ENCODE measurements at places on chromosomes 12 and 14.

- no peaks in the 10 kb centered on the region for H3K27me3 ChIP-seq
- H3K4me1 ChIP-seq, result peaks cover 8% of the 10 kb centered on the region
- no peak overlapping the region for H3K27ac ChIP-seq
- peak; percentile 56 for DNase-seq
- peaks cover 12% of the 10 kb centered on the region for H3K36me3 ChIP-seq
- no peak overlapping the region for H3K4me3 ChIP-seq
These were observed 3.6 kb downstream of the SCAF11 start for GRCh38 chr12:45986641-45987339.

- DNase-seq, result peak; percentile 69
- H3K27ac ChIP-seq, result no peak within 1 kb of the TSS
- peaks cover 20% of the 10 kb centered on the region for H3K4me1 ChIP-seq
These were observed at the start of gene TTC7B for GRCh38 chr14:90815822-90816662. TSS of gene TTC7B (minus strand) at chr14:90816430. CDS start at chr14:90816295, 135 bp downstream.

- DNase-seq, result no peak
- no peak overlapping the region for H3K4me3 ChIP-seq
- H3K27ac ChIP-seq, result no peak overlapping the region
- H3K36me3 ChIP-seq, result no peaks in the 10 kb centered on the region
- no peaks in the 10 kb centered on the region for H3K27me3 ChIP-seq
These were observed 224.3 kb upstream of the DCN start for GRCh38 chr12:91406920-91407341.

GRCh38 chr12:11669348-11669747, 19.9 kb downstream of the ETV6 start:
- no peak overlapping the region for H3K4me3 ChIP-seq
- H3K27me3 ChIP-seq, result no peaks in the 10 kb centered on the region
- DNase-seq, result no peak
- H3K4me1 ChIP-seq, result peaks cover 34% of the 10 kb centered on the region

- DNase-seq, result peak; percentile 7
- H3K4me3 ChIP-seq, result no peak overlapping the region
- no peaks in the 10 kb centered on the region for H3K36me3 ChIP-seq
These were observed 54.8 kb downstream of the CEP83 start for GRCh38 chr12:94404854-94405253.

DNA sequence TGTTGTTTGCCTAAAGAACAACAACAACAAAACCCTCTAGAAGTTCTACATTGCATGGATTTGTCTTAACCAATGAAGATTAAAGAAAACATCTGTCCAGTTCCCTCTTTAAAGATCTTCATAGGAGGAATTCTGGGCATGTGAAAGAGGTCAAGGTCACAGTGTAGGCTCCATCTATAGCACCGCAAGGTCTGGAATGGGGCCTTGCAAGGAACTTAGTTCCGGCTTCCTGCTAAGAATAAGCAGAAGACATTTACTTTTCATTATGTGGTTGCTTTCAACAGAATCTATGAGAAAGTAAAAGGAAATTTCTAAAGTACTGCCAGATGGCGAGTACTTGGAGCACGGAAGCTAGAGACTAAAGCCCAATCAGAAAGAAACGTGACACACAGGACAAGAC, 57.2 kb upstream of the GNPNAT1 start:
- H3K4me3 ChIP-seq, result no peak overlapping the region
- H3K27ac ChIP-seq, result peak overlapping the region; percentile 38
- peaks cover 3% of the 10 kb centered on the region for H3K4me1 ChIP-seq
- H3K36me3 ChIP-seq, result no peaks in the 10 kb centered on the region
- no peaks in the 10 kb centered on the region for H3K27me3 ChIP-seq

- no peaks in the 10 kb centered on the region for H3K36me3 ChIP-seq
- H3K4me3 ChIP-seq, result no peak overlapping the region
- DNase-seq, result no peak
These were observed 102.8 kb downstream of the SLC16A7 start for GRCh38 chr12:59698600-59698999.

GRCh38 chr12:80015660-80016059, 80.8 kb upstream of the PPP1R12A start:
- no peak overlapping the region for H3K4me3 ChIP-seq
- DNase-seq, result no peak

DNA sequence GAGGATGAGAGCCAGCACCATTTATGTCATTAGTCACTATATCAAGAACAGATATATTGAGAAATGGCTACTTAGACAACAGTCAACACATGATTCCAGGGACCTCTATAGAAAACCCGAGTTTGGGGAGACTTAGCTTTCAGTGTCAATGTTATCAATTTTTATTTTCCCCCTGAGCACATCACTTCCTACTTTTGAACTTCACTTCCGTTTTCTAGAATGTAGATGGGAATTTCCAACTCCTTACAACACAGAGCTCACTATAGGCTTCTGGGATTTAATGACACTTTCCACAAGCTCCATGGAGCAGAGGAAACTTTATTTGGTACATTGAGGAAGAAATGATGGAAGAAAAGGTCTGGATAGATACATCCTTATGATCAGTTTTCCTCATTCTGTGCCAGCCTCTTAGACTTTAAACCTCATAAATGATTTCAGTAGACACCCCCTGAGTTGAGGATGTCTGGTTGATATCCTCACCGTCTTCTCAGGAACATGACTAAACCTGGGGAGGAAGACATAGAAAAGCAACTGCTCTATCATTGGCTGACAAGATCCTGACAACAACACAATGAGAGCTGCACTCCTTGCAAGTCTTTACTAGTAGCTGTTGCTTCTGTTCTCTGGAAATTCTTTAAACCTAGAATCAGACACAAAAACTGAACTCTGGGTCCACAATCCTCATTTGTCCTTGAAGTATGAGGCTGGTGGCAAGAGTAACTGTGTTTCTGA, 449.4 kb upstream of the OR4E1 start:
- H3K4me1 ChIP-seq, result no peaks in the 10 kb centered on the region
- no peaks in the 10 kb centered on the region for H3K27me3 ChIP-seq
- no peak for DNase-seq
- no peak overlapping the region for H3K27ac ChIP-seq
- H3K4me3 ChIP-seq, result no peak overlapping the region

- no peaks in the 10 kb centered on the region for H3K27me3 ChIP-seq
- peak; percentile 64 for DNase-seq
- H3K36me3 ChIP-seq, result peaks cover 3% of the 10 kb centered on the region
- H3K27ac ChIP-seq, result no peak overlapping the region
These were observed 16.2 kb downstream of the PYGL start for GRCh38 chr14:50928002-50928635.

DNA sequence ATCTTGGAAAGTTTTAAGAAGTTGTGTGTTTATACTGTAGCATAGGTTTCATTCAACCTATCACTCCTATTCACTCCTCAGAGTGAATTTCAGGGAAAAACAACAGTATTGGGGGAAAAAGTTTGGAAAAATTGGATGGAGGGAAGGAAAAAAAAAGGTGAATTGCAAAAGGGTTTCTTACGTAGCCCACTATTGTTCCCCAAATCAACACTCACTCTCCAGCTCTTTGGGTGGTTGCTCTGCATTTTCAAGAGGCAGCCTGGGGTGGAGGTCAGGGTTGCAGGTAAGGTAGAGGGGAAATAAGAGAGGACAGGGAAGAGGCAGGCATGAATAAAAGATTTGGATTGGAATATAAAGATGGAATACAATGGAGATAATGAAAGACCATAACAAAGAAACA, 42.3 kb downstream of the BORCS5 start:
- no peak for DNase-seq
- no peaks in the 10 kb centered on the region for H3K36me3 ChIP-seq
- no peak overlapping the region for H3K4me3 ChIP-seq
- H3K27ac ChIP-seq, result no peak overlapping the region
- peaks cover 21% of the 10 kb centered on the region for H3K4me1 ChIP-seq

DNA sequence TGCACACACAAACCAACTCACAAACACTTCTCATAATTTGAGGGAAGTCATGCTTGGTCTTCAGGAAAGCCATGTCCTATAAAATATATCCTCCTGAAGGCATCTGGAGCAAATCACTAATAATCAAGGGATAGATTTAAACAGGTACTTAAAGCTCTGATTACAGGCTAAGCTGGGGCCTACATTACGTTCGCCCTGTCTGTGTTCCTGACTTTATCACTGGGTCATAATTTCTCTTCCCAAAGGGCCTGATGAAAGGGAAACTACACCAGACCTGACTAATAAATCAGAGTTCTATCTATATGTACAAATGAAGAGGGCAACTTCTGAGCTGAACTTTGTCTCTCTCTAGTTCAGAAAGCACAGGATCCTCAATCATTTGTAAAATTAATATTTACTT, 43.9 kb upstream of the RASSF8 start:
- H3K27ac ChIP-seq, result no peak overlapping the region
- H3K4me1 ChIP-seq, result no peaks in the 10 kb centered on the region

- H3K4me3 ChIP-seq, result no peak overlapping the region
- DNase-seq, result no peak
- H3K27me3 ChIP-seq, result peaks cover 13% of the 10 kb centered on the region
- no peak overlapping the region for H3K27ac ChIP-seq
- H3K4me1 ChIP-seq, result peaks cover 24% of the 10 kb centered on the region
These were observed 43.5 kb downstream of the BEGAIN start for GRCh38 chr14:100543471-100544455.

DNA sequence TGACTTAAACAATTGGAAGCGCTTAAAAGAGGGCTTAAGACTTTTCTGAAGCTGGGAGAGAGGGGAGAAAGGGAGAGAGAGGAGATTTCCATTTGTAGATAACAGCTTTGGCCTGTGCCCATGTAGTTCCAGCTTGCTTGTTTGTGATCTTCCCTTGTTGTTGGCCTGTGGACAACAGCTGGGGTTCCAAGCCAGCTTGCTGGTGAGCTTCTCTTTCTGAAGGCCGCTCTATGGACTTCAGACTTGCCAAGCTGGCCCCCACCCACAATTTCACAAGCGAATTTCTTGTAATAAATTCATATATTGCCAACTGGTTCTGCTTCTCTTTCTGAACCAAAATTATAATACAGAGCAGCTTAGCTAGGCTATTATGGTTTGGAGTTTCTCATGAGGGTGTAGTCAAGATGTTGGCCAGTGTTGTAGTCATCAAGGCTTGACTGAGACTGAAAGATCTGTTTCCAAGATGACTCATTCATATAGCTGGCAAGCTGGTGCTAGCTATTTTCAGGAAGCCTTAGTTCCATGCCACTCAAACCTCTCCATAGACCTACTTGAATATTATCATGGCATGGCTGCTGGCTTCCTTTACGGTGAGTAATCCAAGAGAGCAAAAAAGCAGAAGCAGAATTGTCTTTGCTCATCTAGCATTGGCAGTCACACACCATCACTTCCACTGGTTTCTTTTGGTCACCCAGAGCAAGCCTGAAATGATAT, 89.4 kb downstream of the ATP23 start:
- H3K27me3 ChIP-seq, result no peaks in the 10 kb centered on the region
- no peak overlapping the region for H3K27ac ChIP-seq
- H3K4me1 ChIP-seq, result peaks cover 16% of the 10 kb centered on the region
- no peak overlapping the region for H3K4me3 ChIP-seq
- no peaks in the 10 kb centered on the region for H3K36me3 ChIP-seq

DNA sequence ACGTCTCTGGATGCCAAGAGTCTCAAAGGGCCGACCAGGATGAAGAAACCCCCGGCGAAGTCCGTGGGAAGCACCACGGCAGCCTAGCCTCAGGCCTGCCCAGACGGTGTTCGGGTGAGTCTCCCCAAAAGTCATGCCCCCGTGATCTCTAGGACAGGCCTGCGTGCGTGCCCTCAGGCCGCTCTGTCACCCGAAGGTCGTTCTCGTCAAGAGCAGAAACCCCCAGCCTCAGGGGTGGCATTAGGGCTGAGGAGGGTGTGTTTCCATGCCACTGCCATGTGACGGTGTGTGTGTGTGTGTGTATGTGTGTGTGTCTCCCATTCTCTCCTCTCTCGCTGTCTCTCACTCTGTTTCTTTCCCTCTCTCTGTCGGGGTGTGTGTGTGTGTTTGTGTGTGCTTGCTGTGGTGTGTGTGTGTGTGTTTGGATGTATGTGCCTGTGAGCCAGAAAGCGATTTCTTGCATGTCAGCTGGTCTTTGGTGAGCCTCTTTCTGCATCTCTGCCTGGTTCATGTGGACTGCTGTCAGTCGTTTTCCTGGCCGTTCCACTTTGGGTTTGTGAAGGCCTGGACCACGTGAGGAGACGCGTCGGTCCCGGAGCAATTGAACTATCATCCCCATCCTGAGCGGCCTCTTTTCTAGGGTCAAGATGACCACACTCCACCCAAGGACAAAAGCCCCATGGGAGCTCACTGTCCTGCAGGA, 772.5 kb upstream of the ALG10B start:
- H3K4me3 ChIP-seq, result no peak overlapping the region
- DNase-seq, result no peak
- H3K36me3 ChIP-seq, result no peaks in the 10 kb centered on the region
- H3K27me3 ChIP-seq, result no peaks in the 10 kb centered on the region
- H3K4me1 ChIP-seq, result no peaks in the 10 kb centered on the region
- no peak overlapping the region for H3K27ac ChIP-seq
